ENCODE measurements at places on chromosomes 16 and 17.

- DNase-seq = no peak
Measured at GRCh38 chr17:35341411-35341992, 31.9 kb downstream of the SLFN11 start.

GRCh38 chr16:74372369-74372768, 3.7 kb upstream of the NPIPB15 start:
- DNase-seq = no peak

- no peak for DNase-seq
Measured at GRCh38 chr16:12614662-12615278, 188.9 kb downstream of the CPPED1 start.

DNA sequence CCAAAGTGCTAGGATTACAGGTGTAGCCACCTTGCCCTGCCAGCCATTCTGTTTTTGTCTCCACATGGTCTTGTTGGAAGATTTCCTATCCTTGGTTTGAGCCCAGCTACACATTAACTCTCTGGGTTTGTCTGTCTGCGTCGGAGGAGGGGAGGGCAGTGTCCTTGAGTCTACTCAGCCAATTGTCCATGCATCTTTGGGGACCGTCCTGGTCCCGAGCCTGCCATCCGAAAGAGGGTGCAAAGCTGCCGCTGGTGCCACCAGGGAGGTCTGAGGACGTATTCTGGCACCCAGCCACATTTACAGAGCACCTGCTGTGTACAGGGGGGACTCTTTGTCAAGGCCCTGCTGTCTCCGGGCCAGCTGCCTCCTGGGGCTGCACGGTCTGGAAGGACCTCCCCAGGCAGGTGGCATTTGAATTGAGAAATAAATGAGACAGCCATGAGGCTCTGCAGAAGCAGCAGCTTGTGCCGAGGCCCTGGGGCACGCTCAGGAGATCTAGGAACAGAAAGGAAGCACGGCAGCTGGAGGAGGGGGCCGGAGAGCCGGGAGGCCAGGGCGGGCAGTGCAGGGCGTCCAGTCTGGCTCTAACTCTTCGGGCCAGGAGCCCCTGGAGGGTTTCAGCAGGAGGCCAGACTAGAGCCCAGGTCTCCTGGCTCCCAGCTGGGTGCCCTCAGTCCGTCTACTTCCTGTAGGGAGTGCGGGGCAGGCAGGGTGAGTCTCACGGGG, 1.5 kb downstream of the CYBA start:
- no peak for DNase-seq

DNA sequence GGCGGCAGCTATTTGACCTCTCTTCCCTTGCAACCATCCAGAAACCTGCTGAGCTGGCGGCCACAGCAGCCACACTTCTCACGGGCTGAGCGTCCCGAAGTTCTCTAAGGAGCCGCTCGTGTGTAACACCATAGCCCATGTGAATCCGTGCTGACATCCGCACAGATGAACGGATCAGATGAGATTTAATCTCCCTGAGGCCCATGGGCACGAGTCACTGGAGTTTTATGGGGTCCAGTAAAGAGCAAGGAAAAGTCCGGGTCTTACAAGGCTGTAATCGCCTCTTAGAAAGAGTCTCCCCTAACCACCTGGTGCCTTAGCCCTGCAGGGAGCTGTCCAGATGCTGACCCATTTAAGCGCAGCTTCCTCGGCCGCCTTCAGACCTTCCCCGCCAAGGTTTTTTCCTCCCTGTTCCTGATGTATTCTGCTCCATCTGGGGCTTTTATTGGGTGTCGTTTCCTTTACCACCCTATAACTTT, 5.5 kb upstream of the CACNG5 start:
- peak; percentile 47 for DNase-seq

- DNase-seq = no peak
Measured at GRCh38 chr16:50480206-50480605, 68.0 kb upstream of the NKD1 start.

DNA sequence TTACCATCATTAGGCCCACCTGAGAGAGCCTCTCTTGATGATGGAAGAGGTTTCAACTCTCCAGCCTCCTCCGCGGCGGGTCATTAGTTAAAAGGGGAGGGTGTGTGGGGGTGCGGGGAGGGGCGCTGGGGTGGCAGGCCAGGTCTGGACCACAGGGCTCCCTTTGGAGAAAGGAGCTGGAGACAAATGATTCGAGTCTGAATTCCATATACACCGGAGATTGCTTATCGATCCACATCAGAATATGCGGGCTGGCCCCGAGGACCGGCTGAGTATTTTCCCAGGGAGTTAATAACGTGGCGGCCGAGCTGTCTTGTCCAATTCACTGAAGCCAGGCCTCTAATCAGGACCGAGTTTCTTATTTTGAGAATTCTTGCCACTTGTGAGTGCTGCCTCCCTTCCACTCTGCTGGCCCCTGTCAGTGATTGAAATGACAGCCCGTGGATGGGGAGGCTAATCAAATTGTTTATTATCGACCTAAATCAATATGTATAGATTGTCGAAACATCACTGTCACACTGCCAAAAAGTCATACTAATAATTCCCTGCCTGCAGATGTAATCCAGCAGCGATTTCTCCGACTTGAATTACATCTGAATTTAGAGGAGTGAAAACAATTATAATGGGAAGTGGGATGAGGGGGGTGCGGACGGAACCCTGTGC, 202.7 kb downstream of the SALL1 start:
- DNase-seq = no peak

- DNase-seq = no peak
Measured at GRCh38 chr17:57910462-57911420, 44.5 kb downstream of the CUEDC1 start.

DNA sequence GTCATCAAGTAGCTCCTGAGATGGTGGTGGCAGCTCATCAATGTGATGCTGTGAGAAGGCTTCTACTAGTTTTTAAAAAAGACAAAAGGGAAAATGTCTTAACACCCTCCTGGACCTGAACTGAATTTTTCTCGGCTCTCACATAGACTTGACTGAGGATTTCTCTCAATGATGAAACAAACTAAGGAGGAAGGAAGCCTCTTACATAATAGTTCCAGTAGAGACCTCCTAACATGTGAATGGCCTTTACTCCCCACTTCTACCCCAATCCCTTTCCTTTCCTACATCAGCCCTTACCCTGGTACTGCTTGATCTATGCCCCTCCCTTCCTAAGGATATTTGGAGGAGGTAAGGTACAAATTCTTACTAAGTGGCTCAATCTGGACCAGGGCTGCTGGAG, 54.8 kb upstream of the MTMR4 start:
- no peak for DNase-seq

- DNase-seq = no peak
Measured at GRCh38 chr16:10597187-10597601, 16.8 kb upstream of the EMP2 start.

- no peak for DNase-seq
Measured at GRCh38 chr17:20116683-20117309, 107.6 kb downstream of the SPECC1 start.

DNA sequence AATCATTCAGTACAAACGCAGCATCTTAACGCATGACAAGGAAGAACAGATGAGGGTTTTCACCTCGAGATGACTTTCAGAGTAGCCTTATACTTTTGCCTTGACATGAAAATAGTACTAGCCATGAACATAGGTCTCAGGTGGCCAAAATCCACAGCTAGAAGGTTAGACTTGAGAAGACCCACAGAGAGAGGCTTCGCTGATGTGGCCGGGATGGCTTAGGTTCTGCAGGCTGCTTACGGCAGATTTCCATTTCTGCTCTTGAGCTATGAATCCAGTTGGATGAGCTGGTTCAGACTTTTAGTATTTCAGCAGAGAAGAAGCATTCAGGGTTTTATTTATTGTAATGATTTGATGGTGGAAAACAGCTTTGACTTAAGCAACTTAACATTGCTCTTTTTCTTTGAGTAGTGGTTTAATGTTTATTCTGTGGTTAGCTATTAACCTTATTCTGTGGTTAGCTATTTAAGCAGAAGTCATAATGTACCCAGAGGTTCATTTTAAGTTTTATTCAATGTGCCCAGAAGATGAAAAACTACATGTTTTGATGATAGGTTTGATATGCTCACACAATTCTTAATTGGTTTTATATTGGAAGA, 7.6 kb downstream of the KRT24 start:
- DNase-seq = no peak

GRCh38 chr17:29778956-29779811, 150.8 kb downstream of the SSH2 start:
- DNase-seq = no peak

DNA sequence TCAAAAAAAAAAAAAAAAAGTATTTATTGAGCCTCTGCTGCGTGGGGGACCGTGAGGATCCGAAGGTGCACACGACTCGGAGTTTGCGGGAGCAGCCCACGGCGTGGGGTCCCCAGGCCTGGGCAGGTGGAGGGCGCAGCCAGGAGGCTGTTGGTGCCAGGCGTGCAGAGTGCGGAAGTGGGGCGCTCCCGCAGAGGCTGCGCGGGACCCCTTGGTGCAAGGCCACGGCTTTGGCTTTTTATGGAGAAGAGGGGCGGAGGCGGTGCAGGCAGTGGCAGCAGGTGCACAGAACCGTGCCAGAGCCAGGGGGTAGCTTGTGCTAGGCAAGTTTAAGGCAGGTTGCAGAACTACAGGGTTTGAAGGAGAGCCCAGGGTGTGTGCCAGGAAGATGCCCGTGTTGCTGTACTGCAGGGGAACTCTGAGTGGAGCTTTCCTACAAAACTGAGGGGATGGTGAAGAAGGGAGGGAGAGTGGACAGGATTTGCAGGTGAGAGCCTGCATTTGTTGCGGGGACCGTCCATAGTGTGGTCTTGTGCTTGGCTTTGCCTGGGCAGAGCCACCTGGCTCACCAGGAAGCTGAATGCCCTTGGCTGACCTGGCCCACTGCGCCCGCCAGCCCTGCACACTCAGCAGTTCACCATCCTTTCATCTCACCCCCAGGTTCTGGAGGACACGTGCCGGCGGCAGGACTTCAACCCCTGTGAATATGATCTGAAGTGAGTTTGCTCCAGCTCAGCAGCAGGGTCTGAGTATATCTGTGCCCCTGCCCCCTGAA, 1.3 kb downstream of the ASPSCR1 start:
- DNase-seq = no peak

DNA sequence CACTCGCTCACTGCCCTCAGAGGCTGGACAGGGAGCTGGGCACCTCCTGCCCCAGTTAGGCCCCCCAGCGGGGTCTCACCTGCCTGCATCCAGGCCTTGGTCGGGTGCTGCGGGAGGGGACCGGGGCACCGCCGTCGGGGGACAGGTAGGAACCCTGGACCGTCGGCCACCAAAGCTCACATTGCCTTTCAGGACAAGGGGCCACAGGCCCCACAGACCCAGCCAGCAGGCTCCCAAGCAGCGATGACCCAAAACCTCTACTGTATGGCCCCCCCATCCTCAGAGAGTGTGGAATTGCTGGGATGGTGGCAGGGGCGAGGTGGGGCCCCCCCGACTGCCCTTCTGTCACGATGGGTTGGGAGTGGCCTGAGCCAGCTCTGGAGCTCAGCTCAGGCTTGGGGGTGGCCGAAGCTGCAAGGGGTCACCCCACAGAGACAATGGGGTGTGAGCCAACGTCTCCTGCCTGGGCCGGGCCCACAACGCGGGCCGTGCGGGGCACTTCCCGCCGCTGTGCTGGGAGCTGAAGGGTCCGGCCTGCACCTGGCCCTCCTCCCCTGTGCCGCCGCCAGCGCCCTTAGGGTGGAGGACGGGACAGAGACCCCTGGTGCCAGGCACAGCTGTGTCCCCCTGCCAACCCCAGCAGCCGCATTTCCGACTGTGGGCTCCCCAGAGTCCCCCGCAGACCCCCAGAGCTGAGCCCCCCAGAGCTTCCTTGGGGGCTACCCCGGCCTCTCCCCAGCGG, 498 bp downstream of the IGFALS start:
- no peak for DNase-seq

DNA sequence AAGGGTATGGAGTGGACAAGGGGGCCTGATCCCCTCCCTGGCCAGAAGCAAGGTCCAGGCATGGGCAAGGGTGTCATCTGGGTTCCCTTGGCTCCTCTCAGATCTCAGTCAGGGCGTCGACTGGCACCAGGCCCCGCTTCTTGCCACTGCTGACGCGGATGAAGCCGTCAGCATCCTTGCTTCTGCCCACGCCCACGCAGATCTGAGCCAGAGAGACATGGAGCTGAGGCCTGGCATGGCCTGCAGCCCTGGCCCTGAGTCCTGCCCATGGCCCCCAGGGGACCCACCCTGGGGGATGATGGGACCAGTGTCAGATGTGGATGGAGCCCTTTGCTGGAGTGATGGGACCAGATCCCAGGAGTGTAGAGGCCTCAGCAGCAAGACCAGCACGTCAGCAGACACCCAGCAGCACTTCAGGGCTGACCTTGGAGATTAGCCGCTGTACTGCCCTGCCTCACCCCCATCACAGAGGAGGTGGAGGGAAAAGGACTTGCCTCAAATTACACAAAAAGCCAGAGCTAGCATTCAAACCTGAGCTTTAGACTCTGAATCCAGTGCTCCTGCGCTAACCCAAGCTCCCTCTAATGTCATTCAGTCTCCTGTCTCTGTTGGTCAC, 12.2 kb downstream of the RPL19 start:
- DNase-seq = no peak

- no peak for DNase-seq
Measured at GRCh38 chr16:65956100-65956499, 410.4 kb upstream of the CDH5 start.

DNA sequence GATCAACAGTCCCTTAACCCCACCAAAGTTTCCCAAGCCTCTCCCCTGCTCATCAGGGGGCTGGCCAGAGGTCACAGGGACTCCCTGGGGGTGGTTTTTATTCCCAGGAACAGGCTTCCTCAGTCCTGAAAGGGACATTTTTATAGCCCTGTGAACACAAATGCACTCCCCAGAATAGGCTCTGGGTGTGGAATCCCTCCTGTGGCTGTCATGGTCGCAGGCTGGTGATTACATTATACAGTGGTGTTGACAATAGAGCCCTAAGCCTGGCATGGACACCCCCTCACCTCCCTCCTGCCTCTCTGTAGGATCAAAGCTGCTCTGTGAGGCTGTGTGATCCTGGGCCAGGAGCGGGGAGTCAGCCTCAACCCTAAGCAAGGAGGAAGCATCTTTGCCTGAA, 1.4 kb upstream of the CA4 start:
- no peak for DNase-seq

DNA sequence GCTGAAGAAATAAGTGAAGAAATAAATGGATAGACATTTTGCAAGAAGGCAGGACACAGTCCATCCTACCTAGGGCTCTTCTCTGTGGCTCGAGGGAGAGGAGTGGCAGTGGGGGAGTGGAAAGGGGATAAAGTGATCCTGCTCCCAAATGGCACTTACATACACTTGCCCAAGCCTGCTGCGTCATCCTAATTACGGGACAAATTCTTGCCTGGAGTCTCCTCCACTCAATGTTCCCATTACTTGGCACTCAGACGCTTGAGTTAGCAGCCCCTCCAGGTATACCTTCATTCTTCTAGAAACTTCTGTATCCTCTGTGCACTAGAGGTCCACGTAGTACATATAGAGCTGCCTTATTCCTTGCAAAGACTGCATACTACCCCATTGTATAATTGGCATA, 15.7 kb upstream of the MAP3K14 start:
- no peak for DNase-seq

GRCh38 chr17:75031972-75032719, 14.6 kb downstream of the ATP5PD start:
- DNase-seq = no peak

DNA sequence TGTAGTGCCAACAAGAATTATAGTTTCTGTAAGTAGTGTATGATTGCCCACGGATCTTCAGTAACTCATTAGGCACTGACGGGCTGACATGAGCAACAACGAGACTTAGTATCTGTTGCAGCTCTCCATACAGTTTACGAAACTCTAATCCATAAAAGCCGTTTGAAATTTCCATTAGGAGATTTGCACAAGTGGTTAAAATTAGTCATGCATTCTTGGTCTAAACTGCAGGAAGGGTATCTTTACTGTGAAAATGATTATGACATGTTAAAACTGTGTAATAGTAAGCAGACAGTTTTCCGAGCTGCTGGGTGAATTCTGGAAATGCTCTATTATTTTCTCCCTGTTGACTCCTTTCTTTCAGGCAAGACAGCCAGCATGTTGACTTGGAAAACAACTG, 605.0 kb downstream of the WWOX start:
- DNase-seq = no peak

Measured in smooth muscle cell of the brain vasculature (primary cell).